ENCODE measurements at places on chromosomes 5 and 9. TPM values are rescaled to one million over a fixed set of nuclear protein-coding genes. Genes with fewer than 3 reads are reported as not detected.

- DNase-seq, result no peak
Observed at GRCh38 chr5:151148583-151148982, 9.0 kb downstream of the ANXA6 start.

DNA sequence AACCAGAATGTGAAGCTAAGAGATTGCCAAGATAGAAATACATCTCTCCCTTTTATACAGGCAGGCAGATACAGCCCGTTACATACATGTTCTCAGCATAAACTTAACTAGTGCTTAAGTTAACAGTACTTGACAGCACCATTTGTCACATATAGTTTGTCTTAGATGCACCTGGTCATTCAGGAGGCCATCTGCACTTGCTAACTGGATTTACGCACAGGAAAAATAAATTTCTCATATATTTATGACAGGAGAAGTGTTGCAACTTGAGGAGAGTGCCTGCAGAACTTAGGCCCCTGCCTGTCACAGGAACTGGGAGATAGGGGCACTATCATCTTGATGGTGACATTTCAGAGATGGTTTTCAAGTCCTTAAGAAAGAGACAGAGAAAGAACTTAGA lies 1462.1 kb upstream of the CDH9 start:
- DNase-seq, result no peak

- DNase-seq, result no peak
Observed at GRCh38 chr5:99998319-99998718, 536.9 kb upstream of the FAM174A start.

- DNase-seq, result no peak
Observed at GRCh38 chr9:86459191-86459590, 105.0 kb upstream of the TUT7 start.

GRCh38 chr5:82327941-82328340 lies 49.8 kb upstream of the RPS23 start:
- DNase-seq, result no peak

GRCh38 chr5:102659151-102659550 lies 96.0 kb upstream of the PAM start:
- DNase-seq, result no peak

DNA sequence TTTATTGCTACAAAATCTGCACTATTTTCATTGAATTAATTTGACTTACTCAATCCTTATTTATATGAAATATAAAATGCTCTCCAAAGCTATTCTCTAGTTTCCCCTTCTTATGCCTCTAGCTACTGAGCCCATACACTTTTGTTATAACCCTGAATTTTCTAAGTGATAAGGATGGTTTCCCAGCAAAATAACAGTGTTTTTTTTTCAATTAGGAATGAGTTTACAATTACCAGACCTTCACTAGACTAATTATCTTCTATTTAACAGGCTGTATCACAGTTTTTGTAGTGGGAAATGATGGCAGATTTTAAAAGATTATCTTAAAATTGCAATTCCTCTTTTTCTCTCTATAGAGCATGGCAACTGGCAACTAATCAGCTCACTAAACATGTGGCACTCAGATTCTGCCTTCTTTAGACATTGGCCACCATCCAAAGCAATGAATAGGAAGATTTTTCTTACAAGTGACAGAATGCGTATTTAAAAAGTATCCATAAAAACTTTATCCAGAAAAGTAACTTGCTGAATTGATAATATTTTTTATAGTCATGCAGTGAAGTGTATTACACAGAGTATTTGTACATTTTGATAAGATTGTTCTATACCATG lies 585.7 kb upstream of the ZNF608 start:
- no peak for DNase-seq

DNA sequence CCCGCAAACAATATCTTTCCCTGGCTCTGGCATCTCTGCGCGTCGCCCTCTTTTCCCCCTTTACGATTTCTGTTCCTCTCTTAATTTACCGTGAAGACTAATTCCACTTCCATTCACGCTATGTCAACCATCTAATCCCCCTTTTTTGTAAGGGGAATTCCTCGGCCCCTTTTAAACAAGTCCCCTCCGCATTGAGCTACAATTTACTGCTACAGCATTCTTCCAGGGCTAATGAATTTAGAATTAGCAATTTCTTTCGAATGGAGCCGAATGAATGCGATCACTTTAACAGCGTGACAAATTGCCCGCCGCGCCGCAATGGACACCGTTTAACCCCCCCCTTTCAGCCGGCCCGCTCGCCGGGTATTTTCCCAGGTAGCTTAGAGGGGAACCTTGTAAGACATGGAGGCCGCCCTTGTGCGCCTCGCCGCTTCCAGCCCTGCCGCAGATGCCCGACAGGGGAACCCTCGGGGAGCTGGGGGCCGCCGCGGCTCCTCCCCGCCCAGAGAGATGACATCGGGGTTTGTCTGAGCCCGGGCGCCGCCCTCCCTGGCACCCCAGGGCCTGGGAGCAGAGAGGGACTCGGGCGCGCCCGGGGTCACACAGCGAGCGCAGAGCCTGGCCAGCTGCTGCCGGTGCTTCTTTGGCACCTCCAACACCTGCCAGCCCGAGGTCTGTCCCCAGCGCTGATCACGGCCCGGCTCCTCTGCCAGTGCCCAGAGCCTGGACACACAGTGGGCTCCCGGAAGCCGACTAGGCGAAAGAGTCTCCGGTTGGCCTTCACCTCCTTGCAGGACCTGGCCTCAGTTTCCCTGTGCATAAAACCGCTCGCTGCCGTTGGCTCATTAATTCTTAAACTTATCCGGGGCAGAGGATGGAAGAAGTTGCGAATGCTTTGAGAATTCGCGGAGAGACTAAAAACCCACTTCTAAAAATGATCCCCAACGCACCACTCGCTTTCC lies 1.3 kb downstream of the PRDM12 start:
- no peak for DNase-seq

DNA sequence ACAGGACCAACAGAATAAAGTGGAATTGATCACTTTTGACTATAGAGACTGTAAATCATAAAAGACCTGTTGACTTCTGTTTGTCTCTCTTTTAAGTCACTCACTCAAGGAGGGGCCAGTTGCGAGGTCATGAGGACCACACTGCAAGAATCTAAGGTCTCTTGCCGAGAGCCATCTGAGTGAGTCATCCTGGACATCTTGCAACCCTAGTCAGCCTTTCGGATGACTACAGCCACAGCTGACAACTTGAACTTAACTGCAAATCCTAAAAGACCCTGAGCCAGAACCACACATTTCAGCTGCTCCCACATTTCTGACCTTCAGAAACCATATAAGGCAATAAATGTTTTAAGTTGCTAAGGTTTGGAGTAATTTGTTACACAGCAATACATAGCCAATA lies 129.7 kb upstream of the RAD23B start:
- no peak for DNase-seq

DNA sequence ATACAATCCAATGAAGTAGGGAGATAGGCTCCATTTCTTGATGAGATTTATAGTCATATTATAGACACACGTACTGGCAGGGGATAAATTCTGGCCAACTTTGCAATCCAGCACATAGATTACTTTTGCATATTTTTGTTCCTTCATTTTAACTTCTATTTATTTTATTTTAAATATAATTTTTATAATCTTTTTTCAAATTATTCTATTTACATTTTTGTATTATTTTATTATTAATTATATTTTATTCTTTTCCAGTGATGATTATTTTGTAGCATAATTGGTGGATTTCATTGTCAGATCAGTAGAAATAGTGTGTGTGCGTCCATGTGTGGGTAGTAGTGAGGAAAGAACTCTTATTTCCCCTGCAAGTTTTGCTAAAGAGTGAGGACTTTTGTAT lies 980.1 kb upstream of the TYRP1 start:
- no peak for DNase-seq

- no peak for DNase-seq
Observed at GRCh38 chr9:618478-618877, 223.0 kb upstream of the DMRT1 start.

GRCh38 chr9:21395778-21396717 lies 10.8 kb upstream of the IFNA2 start:
- peak; percentile 51 for DNase-seq

- no peak for DNase-seq
Observed at GRCh38 chr5:169695025-169695625, 58.0 kb downstream of the DOCK2 start.

DNA sequence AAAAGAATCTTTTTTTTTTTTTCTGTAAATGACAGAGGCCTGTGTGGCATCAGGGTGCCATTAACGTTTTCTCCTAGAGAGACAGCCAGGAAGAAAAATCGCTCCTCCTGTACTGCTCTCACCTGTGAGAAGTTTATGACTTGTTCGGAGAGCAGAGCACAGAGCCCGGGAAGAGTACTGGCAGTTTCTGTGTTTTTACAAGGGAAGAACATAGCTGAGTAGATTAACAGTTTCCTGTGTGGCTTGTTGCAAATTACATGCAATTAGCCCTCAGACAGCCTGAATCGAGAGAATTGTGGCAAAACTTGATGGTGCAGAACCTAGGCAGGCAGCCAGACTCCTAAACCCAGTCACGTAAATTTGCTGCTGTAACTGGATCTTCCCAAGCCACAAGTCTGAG lies 32.1 kb downstream of the PRKACG start:
- DNase-seq, result no peak

DNA sequence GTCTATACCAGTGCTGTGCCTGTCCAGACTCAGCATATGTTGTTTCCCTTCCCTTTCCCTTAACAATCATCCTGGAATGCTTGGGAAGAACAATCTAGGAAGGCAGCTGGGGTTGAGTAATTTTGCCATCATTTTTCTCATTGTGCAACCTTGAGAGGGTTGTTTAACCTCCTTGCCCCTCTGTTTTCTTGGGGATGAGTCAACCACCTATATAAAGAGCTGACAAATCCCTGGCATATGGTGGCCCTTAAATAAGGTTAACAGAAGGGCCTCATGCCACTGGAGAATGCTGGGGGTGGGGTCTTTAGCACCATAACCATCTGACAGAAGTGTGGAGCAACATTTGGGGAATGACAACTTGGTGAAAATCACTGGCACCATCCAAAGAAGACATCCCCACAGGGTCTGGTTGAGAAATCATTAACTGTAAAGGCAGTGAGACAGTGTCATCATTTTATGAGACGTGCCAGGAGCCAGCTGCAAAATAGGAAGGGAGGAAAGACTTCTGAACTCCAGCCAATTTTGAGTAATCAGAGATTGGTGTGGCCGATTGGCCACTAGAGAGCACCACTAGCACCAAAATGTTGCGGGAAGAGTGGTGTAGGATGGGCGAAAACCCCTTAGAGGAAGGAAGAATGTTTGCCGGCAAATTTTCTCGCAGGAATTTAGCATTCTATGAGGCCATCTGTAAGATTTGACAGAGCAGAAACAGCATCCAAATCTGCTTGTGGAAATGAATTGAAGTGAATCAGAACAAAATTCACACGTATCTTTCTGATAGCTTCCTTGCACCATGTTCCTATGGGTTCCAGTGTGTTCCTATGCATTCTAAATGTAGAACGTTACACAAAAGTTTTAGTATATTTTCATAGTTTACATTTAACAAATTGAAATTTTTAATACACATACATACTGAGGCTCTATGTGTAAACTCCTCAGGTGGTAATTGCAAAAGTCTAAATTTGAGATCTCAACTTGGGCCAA lies 113.8 kb downstream of the MSX2 start:
- DNase-seq, result no peak

DNA sequence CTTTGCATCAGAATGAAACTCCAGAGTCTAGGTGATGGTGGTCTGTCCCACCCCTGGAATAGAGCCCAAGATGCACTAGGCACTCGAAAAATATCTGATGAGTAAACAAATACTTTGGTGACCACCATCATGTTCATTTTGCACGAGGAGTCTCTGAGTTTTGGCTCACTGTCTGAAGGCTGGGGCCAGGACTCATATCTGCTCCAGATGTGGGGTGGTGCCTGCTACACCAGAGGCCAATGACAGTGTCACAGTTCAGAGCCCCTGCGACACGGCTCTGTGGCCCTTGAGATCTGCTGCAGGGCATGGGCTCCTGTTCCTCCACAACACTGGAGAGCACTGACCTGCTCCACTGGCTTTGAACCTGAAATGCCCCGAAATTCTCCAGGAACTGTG lies 164.6 kb downstream of the ROR2 start:
- DNase-seq, result no peak

DNA sequence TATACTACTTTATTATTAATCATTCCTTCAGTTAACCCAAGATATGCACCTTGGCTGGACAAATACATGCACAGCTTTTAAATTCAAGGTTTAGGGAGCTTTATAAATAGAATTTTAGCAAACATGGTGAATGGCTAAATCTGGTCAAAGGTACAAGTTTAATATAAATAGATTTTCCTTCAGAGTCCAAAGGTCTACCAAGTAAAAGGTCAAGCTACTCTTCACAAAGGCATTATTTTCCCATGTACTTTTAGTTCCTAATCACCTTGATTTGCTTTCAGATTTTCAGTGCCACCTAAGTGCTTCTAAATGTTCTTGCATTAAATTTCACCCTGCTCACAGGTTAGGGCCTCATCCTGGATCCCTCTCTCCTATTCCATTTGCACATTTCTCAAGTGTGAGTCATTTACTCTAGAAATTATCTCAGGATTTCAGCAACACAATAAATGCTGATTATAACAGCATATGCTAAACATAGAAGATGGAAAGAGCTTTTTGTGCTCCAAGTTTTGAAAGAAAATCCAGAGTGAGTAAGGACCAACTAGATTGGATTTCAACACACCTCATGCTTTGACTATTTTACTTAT lies 459.4 kb upstream of the ITGA1 start:
- no peak for DNase-seq

DNA sequence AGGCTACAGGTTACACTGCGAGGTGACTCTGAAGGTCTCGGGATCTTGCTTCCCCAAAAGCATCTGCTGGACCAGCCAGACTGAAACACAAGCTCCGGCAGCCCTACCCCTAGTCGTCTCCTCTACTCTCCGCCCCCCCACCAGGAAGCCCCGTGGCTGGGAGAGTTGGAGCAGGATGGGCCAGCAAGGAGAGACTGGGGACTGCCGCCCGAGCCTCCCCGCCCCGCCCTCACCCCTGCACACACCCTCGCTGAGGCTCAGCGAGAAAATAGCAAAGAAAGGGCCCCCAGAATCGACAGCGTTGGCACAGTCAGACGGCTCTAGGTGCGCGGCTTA lies 1.3 kb downstream of the TRIM7 start:
- no peak for DNase-seq

GRCh38 chr5:1140171-1140817 lies 28.4 kb upstream of the SLC12A7 start:
- DNase-seq, result peak; percentile 66

- no peak for DNase-seq
Observed at GRCh38 chr5:10725636-10726035, 35.4 kb downstream of the DAP start.

- no peak for DNase-seq
Observed at GRCh38 chr5:131396015-131396414, 132.2 kb downstream of the CDC42SE2 start.

DNA sequence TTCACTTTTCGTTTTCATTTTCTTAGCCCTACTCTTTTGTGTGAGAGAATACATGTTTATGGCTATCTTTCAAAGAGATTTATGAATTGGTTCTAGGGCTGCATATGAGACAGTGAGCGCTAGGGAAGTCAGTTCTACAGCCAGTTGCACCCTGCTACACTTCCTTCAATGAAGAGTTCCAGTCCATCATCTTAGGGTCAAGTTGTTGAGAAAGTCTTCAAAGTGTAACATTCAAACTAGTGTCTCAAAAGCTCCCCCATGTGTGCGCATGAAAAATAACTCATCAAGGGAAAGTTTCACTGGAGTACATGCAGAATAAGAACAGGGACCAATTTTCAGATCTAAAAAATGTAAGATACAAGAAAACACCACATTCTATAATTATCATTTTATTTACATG lies 317.2 kb downstream of the DEPDC1B start:
- no peak for DNase-seq

SCGB3A1 gene
- 0.55 TPM for total RNA-seq

NFX1 gene
- total RNA-seq, result 30.2 TPM

ADRA1B gene
- total RNA-seq, result 2.4 TPM

RORB gene
- 0.43 TPM for total RNA-seq

BSPRY gene
- total RNA-seq, result 3.4 TPM

GRM6 gene
- not detected for total RNA-seq

RMND5B gene
- 34.5 TPM for total RNA-seq

ARHGEF39 gene
- 6.3 TPM for total RNA-seq

PSIP1 gene
- 98.7 TPM for total RNA-seq
